Peyer's patch (tissue), 4 donors: ENCODE measurements at places on chromosomes 4 and X.
A peak's percentile ranks its signal among the peaks of the same experiment; 100 is the strongest.

GRCh38 chr4:54942721-54943120 is 182.7 kb downstream of the KDR start:
- DNase-seq: no peak
- no peaks in the 10 kb centered on the region for H3K27me3 ChIP-seq
- H3K36me3 ChIP-seq: no peaks in the 10 kb centered on the region

- no peaks in the 10 kb centered on the region for H3K27me3 ChIP-seq
- H3K36me3 ChIP-seq: no peaks in the 10 kb centered on the region
- DNase-seq: no peak
- no peak overlapping the region for H3K4me3 ChIP-seq
- H3K4me1 ChIP-seq: no peaks in the 10 kb centered on the region
- no peak overlapping the region for H3K27ac ChIP-seq
Observed at GRCh38 chr4:87835743-87836142, 3.0 kb downstream of the MEPE start.

GRCh38 chr4:134756421-134756820 is 554.8 kb upstream of the PABPC4L start:
- H3K4me3 ChIP-seq: no peak overlapping the region
- no peak overlapping the region for H3K27ac ChIP-seq
- H3K36me3 ChIP-seq: no peaks in the 10 kb centered on the region
- H3K27me3 ChIP-seq: no peaks in the 10 kb centered on the region

GRCh38 chrX:54695231-54695630 is 102.8 kb downstream of the ITIH6 start:
- no peaks in the 10 kb centered on the region for H3K36me3 ChIP-seq
- H3K4me3 ChIP-seq: no peak overlapping the region
- no peaks in the 10 kb centered on the region for H3K27me3 ChIP-seq
- H3K4me1 ChIP-seq: no peaks in the 10 kb centered on the region

GRCh38 chrX:18666614-18667013 is 5.3 kb downstream of the RS1 start:
- no peaks in the 10 kb centered on the region for H3K27me3 ChIP-seq
- no peak for DNase-seq
- H3K27ac ChIP-seq: no peak overlapping the region
- no peaks in the 10 kb centered on the region for H3K36me3 ChIP-seq
- H3K4me1 ChIP-seq: no peaks in the 10 kb centered on the region

- H3K4me1 ChIP-seq: no peaks in the 10 kb centered on the region
- H3K4me3 ChIP-seq: no peak overlapping the region
- no peaks in the 10 kb centered on the region for H3K27me3 ChIP-seq
- no peak for DNase-seq
- no peak overlapping the region for H3K27ac ChIP-seq
- no peaks in the 10 kb centered on the region for H3K36me3 ChIP-seq
Observed at GRCh38 chr4:2428496-2429213, 9.9 kb downstream of the CFAP99 start.

DNA sequence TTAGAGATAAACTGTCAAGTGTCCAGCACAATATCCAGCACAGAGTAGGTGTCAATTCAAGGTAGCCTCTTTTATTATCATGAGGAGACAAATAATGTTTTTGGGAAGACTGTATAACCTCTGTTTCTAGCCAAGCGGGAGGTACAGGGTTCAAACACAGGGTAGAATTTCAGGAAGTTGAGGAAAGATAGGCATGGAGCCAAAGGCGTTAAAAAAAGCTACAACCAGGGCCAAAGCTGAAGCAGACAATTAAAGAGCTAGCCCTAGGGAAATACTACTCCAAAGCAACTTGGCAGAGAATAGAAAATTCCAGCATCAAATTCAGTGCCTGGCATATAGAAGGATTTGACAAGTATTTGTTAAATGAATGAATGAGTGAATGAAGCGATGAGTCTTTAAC is 40.0 kb upstream of the CASK start:
- no peaks in the 10 kb centered on the region for H3K36me3 ChIP-seq
- no peak overlapping the region for H3K27ac ChIP-seq
- H3K4me1 ChIP-seq: no peaks in the 10 kb centered on the region
- H3K4me3 ChIP-seq: no peak overlapping the region

DNA sequence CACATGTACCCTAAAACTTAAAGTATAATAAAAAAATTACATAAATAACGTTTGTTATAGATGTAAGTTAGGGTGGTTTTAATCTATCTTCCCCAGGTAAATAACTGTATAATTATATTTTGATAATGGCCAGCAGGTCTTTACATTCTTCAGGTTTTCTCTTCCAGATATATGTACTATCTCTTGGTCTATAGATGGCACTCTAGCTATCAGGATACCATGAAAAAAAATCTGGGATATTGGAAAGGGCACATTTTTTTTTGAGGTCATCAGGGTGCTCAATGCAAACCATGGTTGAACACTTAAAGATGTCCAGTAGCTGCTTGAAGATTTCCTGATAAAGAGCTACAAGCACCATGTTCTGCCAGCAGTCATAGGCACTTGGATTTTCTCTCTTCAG is 15.6 kb upstream of the ADH4 start:
- H3K27ac ChIP-seq: no peak overlapping the region
- no peak for DNase-seq
- no peaks in the 10 kb centered on the region for H3K36me3 ChIP-seq
- no peak overlapping the region for H3K4me3 ChIP-seq
- no peaks in the 10 kb centered on the region for H3K4me1 ChIP-seq

DNA sequence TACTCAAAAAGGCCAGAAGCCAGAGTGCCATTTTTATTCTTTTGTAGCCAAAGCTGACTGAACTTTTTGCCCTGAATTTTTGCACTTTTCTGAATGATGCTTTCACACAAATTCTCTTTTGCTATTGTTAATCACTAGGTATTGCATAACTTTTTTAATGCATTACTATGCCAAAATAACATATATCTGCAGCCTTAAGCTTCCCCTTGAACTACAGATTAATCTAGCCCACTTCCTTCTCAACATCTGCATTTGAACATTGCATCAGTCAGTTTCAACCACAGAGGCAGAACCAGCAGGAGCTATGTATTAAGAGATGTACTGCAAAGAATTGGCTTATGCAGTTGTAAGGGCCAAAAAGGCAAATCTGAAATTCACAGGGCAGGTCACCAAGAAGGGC is 197.6 kb upstream of the GYPA start:
- H3K27me3 ChIP-seq: no peaks in the 10 kb centered on the region
- H3K4me1 ChIP-seq: no peaks in the 10 kb centered on the region
- no peak overlapping the region for H3K4me3 ChIP-seq
- no peaks in the 10 kb centered on the region for H3K36me3 ChIP-seq
- DNase-seq: no peak

DNA sequence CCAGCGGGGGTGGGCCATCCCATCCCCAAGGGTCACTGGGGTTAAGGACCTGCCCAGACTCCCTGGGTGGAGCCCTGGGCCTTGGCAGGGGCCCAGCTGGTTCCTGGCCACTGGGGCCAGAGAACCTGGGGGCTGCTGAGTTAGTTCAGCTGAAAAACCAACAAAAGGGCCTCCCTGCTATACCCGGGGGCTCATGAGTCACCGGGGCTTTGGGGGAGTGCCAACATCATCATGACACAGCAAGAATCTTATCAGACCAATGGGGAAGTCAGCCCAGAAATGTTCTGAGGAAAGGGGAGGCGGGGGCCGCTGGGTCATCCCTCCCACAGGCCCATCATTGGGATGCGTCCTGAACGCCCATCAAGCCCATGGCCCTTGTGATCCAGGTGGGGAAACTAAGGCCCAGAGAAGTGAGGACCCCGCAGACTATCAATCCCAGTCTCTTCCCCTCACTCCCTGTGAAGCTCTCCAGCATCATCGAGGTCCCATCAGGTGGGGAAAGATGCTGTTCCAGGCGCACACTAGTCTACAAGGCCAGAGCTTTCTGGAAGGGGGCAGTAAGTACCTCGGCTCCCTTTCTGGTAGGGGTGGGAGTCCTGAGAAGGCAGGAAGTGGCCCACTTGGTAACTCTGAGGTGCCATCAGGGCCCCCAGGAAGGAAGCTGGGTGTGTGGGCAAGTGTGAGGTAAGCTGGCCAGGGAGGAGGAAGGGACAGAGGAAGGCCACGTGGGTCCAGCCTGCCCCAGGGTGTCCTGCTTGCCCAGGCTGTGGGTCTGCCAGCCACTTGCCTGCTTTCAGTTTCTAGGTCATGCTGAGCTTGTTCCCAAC is 4.5 kb downstream of the G6PD start:
- H3K4me3 ChIP-seq: no peak overlapping the region
- no peaks in the 10 kb centered on the region for H3K36me3 ChIP-seq
- peak; percentile 63 for DNase-seq
- no peaks in the 10 kb centered on the region for H3K4me1 ChIP-seq
- peak overlapping the region; percentile 63 for H3K27ac ChIP-seq

DNA sequence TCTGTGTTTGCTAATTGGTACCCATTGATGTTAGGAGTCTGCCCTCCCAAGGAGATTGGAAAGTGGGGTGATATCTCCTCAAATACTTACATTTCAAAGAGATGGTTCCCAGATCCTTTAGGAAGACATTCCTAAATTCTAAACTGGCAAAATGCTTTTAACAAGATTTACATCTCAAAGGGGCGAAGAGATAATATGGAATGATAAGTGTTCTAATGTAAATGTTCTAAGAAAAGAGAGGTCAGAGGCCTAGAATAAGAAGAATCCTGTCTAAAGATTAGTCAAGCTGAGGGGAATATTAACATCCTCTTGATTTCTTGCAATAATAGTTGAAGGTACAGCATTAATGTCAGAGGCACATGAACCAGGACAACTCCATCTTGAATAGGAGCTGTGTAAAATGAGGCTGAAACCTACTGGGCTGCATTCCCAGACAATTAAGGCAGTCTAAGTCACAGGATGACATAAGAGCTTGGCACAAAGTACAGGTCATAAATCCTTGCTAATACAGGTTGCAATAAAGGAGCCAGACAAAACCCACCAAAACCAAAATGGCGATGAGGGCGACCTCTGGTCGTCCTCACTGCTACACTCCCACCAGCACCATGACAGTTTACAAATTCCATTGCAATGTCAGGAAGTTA is 2248.1 kb downstream of the ARAP2 start:
- no peaks in the 10 kb centered on the region for H3K4me1 ChIP-seq
- DNase-seq: no peak
- H3K4me3 ChIP-seq: no peak overlapping the region
- H3K27me3 ChIP-seq: no peaks in the 10 kb centered on the region

DNA sequence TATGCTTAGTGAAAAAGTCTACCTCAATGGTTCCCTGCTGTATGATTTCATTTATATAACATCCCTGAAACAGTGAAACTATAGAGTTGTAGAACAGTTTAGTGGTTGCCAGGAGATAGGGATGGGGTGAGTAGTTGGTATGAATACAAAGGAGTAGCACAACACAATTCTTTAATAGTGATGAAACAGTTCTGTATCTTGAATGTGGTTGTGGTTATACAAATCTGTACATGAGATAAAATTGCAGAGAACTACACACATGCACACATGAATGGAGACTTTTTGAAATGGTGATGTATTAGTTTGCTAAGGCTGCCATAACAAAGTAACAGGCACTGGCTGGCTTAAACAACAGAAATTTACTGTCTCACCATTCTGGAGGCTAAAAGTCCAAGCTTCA is 677.1 kb downstream of the ADGRL3 start:
- H3K36me3 ChIP-seq: no peaks in the 10 kb centered on the region
- H3K27ac ChIP-seq: no peak overlapping the region
- no peaks in the 10 kb centered on the region for H3K4me1 ChIP-seq
- no peak overlapping the region for H3K4me3 ChIP-seq
- no peaks in the 10 kb centered on the region for H3K27me3 ChIP-seq
- no peak for DNase-seq

DNA sequence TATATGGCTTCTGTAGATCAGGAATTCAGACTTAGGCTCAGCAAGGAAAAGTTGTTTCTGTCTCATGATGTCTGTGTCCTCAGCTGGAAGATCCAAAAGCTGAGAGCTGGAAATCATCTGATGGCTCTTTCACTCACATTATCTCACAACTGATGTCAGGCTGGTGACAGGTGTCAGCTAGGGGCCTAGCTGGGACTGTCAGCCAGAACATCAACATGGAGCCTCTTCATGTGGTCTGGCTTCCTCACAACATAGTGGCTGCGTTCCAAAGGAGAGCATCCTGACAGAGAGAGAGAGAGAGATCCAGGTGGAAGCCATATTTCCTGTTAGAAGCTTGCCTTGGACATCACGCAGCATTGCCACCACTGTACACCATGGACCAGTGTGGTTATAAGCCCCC is 10.6 kb upstream of the INTS6L start:
- H3K27me3 ChIP-seq: no peaks in the 10 kb centered on the region
- no peak overlapping the region for H3K27ac ChIP-seq
- no peak for DNase-seq
- H3K4me1 ChIP-seq: no peaks in the 10 kb centered on the region
- no peaks in the 10 kb centered on the region for H3K36me3 ChIP-seq
- H3K4me3 ChIP-seq: no peak overlapping the region

- no peak for DNase-seq
- no peak overlapping the region for H3K27ac ChIP-seq
- no peaks in the 10 kb centered on the region for H3K27me3 ChIP-seq
- H3K4me1 ChIP-seq: no peaks in the 10 kb centered on the region
- no peaks in the 10 kb centered on the region for H3K36me3 ChIP-seq
Observed at GRCh38 chr4:139184129-139184528, 7.1 kb upstream of the ELF2 start.

DNA sequence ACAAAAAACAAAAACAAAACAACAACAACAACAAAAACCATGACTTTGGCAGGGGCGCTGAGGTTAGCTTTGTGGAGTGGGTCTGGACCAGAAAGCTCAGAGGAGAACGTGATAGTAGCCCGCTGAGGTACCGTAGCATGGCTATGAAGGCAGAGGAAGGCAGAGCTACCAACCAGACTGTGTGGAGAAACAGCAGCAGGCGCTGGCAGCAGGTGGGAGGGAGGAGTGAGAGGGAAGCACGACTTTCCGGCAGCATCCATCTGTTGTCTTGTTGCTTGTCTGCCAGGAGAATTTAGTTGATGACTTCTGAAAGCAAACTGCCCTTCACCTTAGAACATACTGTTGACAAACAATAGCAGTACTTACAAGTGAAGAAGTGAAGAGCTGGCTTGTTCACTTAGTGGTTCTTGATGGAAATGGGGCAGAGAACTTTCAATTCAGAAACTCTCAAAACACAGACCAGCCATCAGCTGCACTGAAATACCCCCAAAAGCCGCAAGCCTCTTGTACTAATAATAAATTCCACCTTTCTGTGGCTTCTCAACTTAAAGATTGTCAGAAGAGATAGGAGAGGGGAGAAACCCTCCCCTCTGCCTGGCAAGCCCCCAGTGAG is 447.2 kb downstream of the SLITRK2 start:
- H3K4me1 ChIP-seq: no peaks in the 10 kb centered on the region
- no peak for DNase-seq
- H3K36me3 ChIP-seq: no peaks in the 10 kb centered on the region
- H3K4me3 ChIP-seq: no peak overlapping the region

GRCh38 chr4:79757600-79757999 is 315.4 kb downstream of the ANTXR2 start:
- H3K36me3 ChIP-seq: no peaks in the 10 kb centered on the region
- no peaks in the 10 kb centered on the region for H3K4me1 ChIP-seq
- no peaks in the 10 kb centered on the region for H3K27me3 ChIP-seq
- no peak for DNase-seq
